Activated T-helper 2 cell treated with anti-CD3 and anti-CD28 coated beads, Interferon-gamma antibody, Interleukin-2, Interleukin-4, amounts not matched to agents 10 μg/mL and 5 μg/mL and 100 μg/mL, durations not matched to agents 14 hours and 24 hours and 36 hours (primary cell): ENCODE measurements at places on chromosomes 5 and 9. TPM values are rescaled to one million over a fixed set of nuclear protein-coding genes. Genes with fewer than 3 reads are reported as not detected.

GRCh38 chr9:126592461-126592860 is 21.3 kb upstream of the LMX1B start:
- DNase-seq = no peak

- DNase-seq = no peak
Measured at GRCh38 chr5:107320846-107321245, 349.9 kb downstream of the EFNA5 start.

DNA sequence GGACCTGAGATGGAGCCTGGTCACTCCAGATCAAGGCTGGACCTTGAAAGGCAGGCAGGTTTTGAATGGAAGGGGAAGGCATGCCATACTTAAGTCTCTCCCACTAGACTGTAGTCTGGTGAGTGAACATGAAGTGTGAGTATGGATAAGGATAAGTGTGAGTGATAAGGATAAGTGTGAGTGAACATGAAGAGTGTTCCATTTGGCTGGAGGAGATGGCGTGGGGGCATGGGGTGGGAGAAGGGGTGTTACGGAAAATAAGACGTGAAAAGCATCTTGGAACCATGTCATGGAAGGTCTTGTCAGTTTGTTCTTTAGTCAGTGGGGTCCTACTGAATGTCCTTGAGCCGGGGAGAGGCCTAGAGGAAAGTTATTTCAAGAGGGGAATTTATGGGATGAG is 32.8 kb downstream of the HMGXB3 start:
- no peak for DNase-seq

PCDHAC2 gene
- total RNA-seq = not detected in 2 replicates

FOXD4L5 gene
- 0.09 and 0.23 TPM in 2 replicates for total RNA-seq
